ENCODE measurements at places on chromosomes 6 and 20. TPM values are rescaled to one million over a fixed set of nuclear protein-coding genes. Genes with fewer than 3 reads are reported as not detected.

Gene TMEM244
- total RNA-seq, result not detected

DNA sequence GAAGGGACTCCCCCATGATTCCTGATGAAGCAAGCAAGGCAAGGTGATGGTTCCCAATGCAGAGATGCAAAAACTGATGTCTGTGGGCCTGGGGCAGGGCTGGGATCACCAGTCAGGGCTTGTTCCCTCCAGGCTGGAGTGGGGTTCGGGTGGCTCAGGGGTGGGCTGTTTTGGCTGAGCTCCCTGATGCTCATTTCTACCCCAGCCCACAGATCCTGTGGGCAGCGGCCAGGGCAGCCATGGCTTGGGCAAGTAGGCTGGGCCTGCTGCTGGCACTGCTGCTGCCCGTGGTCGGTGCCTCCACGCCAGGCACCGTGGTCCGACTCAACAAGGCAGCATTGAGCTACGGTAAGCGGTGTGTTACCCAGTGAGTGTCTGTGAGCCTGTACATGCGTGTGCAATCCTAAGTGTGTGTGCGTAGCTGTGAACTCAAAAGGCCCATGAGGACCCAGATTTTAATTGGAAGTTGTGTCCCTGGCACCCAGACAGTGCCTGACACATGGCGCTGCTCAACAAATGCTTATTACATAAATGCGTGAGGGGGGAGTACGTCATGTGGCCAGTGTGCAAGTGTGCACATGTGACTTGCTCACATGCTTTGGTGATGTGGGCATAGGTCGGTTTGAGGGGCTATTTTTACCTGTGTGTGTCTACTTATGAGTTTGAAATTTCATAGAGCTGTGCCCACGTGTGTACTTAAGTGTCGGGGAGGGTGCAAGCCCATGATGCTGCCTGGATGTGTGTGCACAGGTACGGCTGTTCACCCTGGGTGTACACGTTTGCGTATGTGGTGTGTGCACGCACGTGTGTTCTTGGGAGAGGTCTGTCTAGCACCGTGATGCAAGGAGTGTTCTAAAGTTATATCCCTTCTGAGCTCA lies 1.1 kb downstream of the BPIFB2 start:
- DNase-seq, result no peak

- DNase-seq, result no peak
Observed at GRCh38 chr6:126055449-126055848, 69.1 kb downstream of the TRMT11 start.

Gene MOXD1
- not detected for total RNA-seq

GRCh38 chr20:38061109-38061508 lies 27.6 kb downstream of the RPRD1B start:
- no peak for DNase-seq

DNA sequence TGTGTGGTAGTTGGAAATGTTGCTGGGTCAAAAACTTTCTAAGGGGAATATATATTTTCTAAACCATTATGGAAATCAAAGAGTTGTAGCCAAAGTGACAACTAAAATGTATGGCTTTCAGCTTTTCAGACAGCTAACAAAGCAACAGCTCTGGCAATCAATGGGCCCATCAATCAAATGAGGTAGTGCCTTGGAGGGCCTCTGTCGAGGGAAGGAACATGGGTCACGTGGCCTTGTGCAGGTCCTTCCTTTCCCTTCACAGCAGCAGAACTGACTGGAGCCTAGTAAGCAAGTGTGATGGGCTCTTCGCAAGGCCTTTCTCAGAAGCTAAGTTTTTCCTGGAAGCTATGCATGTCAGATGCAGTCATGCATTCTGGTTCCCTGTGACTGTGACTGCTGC lies 17.9 kb downstream of the FAXC start:
- DNase-seq, result no peak

DNA sequence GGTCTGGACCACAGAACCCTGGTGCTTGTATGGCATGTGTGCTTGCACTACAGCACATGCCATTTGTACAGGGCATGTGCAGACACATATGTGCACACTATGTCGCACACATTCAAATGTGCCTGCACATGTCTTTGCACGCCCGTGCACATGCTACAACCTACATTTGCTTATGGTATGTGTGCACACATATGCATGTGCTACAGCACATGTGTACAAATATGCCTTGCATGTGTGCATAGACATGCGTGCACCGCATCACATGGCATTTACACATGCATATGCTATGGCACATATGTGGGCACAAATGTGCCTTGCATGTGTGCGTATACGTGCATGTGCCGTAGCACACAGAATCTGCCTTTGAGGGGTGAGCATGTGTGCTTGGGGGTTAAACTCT lies 90.5 kb downstream of the DHX35 start:
- DNase-seq, result no peak

Gene NKX2-2
- total RNA-seq, result not detected

Gene PAX1
- total RNA-seq, result not detected

DNA sequence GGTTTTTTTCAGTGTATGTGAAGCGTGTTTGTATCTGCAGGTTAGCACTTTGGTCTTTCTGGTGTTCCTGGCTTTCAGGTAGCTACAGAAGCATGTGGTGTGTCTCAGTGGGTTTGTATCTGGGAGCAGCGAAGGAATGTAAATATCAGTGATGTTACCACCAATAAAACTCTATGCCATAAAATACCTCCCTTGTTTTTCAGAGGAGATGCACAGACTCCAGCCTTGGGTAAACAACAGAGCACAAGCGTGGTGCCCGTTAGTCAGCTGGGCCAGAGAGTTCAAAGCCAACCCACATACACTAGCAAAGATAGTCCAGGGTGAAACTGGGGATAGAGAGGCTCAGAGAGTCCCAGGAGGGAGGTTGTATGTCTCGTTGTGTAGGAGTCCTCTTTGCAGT lies 393.8 kb downstream of the SMOC2 start:
- no peak for DNase-seq

Gene LST1
- 24.6 TPM for total RNA-seq

Gene SYCP2
- 11.9 TPM for total RNA-seq

- DNase-seq, result no peak
Observed at GRCh38 chr20:58755766-58756449, 63.3 kb downstream of the NPEPL1 start.

Gene DEFB132
- not detected for total RNA-seq

DNA sequence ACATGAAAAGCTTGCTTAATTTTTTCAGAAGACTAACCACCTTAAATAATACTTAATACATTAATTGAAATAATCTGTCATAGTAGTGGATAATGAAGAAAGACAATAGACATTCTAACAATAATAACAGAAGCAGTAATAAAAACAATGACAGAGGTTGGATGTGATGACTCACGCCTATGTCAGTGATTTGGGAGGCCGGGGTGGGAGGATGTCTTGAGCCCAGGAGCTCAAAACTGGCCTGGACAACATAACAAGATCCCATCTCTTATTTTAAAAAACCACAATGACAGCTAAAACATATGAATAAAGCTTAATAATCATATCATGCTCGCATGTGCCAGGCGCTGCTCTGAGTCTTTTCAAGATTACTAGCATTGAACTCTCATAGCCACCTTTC lies 105.5 kb downstream of the IPCEF1 start:
- no peak for DNase-seq

DNA sequence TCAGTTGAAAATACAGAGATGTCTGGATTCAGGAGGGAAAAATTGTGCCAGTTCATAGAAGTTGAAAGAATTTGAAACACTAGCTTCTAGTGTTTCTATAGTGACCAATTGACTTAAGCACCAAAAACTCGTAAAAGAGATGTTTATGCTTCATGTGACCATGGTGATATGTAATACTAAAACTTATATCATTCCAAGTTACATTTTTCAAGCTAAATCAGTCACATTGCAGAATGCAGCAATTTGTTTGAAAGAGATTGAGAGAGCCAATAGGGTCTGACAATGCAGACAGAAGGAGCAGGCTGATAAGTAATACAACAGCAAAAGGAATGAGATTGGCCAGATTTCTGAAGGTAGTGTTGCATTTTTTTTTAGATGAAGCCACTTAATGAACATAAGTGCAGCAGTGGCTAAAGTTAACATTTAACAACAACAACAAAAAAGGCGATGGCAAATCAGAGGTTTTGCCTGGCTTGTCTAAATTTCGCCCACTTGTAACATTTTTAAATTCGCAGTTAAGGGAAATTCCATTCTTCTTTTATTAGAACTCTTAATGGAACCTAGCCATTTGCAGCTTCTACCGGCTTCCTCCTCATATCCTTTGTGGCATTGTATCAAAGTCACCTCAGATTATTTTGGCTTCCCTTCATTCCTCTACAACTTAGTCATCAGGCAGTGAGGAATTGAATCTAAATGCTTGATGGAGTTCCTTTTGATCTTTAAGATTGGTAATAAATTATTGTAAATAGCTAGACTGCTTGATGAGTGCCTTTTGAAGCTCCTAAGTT lies 484.0 kb upstream of the SOX4 start:
- no peak for DNase-seq

DNA sequence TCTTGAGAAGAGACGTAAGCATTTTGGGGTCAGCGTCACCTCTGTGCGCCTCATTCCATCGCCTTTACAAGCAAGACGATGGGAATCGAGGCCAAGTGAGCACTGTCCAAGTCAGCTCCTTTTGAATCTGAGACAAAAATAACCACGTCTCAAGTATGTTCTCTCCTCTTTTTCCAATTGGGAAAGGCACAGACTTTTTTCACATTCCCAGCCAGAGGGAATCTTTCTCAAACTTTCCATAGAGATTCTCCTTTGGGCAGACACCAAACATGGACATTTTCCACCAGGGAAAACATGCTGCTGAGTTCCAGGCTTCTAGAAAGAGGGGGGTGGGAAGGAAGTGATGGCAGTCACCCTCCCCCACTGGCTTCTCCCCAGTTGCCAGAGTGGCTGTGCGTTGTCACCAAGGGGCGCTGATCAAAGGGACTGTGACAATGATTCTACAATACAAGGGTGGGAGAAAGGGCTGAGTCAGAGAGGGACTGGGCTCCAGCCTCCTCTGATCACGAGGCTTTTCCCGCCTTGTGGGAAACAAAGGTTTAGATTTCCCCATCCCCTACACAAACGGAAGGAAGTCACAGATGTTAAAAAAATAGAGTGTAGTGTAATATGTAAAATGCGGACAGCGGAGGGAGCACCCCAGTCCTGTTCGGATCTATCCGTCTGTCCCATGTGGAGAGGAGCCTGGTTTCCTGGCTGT lies 281.9 kb upstream of the RNF24 start:
- DNase-seq, result no peak

GRCh38 chr20:56504373-56505005 lies 20.1 kb upstream of the FAM209A start:
- DNase-seq, result peak; percentile 20

GRCh38 chr6:113634352-113635163 lies 222.6 kb upstream of the MARCKS start:
- no peak for DNase-seq

DNA sequence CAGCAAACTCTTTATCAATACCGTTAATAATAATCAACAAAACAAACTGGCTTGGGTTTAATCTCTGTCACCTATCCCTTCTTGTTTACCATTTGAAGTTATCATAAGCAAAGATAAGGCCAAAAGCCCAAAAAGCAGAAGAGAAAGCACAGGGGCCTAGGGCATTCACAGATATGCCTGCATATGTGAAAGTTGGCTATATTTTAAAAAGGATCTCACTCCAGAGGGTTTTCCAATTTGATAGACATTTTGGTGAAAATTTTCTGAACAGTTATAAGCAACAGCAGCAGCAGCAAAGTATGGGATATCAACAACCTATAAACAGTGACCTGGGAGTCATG lies 101.1 kb downstream of the ATXN1 start:
- DNase-seq, result no peak

GRCh38 chr6:149031859-149032598 lies 285.2 kb downstream of the UST start:
- peak; percentile 69 for DNase-seq

Gene BMP7
- total RNA-seq, result 0.39 TPM

GRCh38 chr6:148041546-148041945 lies 301.1 kb upstream of the SASH1 start:
- DNase-seq, result no peak

GRCh38 chr6:159557031-159557430 lies 136.0 kb downstream of the SOD2 start:
- no peak for DNase-seq

DNA sequence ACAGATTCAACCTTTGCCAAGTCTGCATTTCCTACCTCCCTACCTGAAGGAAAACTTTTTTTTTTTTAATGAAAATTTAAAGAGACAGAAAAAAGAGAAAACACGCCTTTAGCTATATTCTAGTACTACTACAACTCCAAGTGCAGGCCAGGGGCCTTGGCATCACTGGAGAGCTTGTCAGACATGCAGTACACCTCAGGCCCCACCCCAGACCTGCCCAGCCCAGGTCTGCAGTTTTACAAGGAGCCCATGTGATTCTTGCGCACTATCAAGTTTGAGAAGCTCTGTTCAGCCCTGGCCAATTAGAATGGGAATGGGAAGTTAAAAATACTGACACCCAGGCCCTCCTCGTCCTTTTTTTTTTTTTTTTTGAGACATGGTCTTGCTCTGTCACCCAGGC lies 85.0 kb downstream of the NFATC2 start:
- DNase-seq, result no peak

Gene TMEM74B
- total RNA-seq, result 1.5 TPM

DNA sequence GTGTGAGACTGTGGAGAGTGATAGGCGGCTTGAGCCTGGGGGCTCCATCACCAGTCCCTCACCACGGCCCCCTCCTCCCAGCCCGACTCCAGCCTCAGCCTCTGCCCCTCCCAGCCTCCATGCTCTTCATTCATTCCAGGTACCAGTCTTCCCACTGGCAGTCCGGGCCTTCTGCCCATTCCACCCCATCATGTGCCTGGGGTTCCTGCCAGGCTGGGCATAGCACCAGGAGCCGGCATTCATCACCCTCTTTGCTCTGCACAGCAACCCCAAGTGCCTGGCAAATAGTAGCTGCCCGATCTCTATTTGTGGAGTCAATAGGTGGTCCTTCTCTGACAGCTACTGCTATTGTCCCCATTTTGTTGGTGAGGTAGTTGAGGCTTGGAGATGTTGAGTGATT lies 39.6 kb upstream of the GTSF1L start:
- no peak for DNase-seq

Gene F13A1
- total RNA-seq, result not detected

GRCh38 chr6:109467696-109468095 lies 12.1 kb upstream of the MICAL1 start:
- no peak for DNase-seq

Gene CGA
- total RNA-seq, result not detected

- no peak for DNase-seq
Observed at GRCh38 chr20:34299556-34300255, 3.4 kb downstream of the AHCY start.

Gene CASP8AP2
- 27.2 TPM for total RNA-seq

GRCh38 chr20:50762045-50762422 lies 30.7 kb downstream of the PARD6B start:
- no peak for DNase-seq

Data from activated T-cell treated with anti-CD3 and anti-CD28 coated beads, Interleukin-2, amount 50 U/mL, for 72 hours (primary cell).